ENCODE measurements at places on chromosomes 6 and 20.

DNA sequence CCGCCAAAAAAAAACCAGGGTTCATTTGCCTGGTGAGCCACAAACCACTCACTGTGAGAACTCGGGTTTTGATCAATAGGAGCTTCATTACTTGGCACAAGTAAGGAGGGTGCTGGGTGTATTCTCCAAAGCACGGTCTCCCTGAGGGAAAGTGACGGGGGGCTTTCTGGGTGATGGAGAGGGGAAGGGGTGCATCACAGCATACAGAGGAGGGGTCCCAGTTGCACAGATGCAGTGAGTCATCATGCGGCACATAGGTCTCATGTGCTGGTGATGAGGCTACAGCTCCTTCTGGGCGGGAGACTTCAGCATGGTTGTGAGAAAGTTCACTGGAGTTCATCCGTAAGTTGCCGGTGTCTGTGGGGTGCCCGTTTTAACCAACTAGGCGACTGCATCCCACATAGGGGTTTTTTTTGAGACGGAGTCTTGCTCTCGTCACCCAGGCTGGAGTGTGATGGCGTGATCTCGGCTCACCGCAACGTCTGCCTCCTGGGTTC is 36.2 kb downstream of the SUN5 start:
- DNase-seq = no peak

DNA sequence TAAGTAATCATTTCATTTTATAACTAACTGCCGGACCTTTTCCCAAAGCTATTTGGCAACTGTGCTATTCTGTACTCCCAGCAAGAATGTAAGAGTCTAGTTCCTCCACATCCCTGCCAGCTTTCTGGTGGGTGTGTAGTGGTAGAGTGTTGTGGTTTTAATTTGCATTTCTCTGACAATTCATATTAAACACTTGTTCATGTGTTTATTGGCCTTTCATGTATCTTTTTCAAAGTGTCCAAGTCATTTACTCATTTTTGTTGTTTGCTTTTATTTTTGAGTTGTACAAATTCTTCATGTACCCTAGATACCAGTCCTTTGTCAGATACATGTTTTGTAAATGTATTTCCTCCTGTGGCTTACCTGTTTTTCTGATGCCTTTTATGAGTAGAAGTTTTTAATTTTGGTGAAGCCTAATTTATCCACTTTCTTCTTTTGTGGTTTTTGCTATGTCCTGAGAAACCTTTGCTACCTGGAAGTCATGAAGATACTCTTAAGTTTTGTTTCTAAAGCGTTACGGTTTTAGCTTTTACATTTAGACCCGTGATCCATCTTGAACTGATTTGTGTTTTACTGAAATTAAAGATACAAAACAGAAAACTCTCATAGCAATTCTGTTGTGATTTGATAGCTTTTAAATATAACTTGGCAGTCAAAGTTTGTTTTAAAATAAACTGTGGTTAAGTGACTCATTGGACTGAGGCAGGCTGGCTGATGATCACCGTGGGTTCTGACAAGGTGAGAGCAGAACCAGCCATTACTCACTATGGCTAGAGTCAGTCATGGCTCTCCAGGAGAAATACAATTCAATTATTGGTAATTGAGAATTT is 8.0 kb downstream of the MYLIP start:
- peak; percentile 60 for DNase-seq

GRCh38 chr6:84078335-84078734 is 44.8 kb downstream of the MRAP2 start:
- no peak for DNase-seq

- DNase-seq = no peak
Measured at GRCh38 chr6:76682842-76683241, 610.4 kb upstream of the IMPG1 start.

GRCh38 chr20:13141546-13141945 is 79.5 kb upstream of the ISM1 start:
- no peak for DNase-seq

DNA sequence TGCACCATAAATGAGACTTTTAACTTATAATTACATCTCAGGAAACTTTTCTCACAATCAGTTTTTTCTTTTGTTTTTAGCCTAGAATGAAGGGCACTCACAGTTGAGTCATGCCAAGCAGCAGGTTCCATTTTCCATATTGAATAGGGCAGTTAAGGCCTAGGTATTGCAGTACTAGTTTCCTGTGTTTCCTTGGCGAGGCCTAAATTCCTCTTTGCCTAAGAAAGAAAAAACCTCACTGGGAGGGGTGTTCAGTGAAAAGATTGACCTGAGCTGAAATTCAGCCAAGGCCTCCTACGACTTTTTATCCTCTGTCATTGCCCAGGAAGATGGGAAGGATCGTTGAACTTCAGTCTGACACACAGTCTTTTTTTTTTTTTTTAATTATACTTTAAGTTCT is 85.5 kb downstream of the IMPG1 start:
- DNase-seq = no peak

DNA sequence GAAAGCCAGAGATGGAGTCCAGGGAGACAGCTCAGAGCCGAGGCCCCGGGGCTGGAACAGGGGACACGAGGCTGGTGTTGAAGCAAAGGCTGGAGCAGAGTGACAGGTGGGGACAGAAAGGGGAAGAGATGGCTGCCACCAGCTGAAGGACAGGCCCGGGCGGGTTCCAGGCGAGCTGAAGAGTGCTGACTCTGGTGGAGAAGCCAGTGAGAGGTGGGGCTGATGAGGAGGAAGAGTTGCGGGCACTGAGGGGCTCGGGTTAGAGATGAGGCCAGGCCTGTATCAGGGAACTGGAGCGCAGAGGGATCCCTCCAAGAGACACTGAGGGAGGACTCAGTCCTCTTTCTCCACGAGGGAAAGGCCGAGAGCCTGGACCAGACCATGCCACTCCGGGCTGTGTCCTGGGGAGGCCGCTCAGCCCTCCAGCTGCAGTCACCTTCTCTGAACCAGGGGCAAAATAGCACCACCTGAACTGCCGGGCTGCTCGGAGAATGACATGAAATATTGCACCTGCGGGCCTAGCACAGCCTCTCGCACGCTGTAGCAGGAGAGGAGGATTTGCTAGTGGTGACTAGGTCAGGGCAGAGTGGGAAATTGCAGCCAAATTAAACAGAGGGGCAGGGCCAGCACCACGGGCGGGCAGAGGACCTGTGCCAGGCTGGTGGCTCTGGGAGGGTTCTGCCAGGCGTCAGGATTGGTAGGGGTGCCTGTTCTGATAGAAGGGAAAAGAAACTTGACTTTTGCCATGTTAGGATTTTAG is 175.9 kb downstream of the ZDHHC14 start:
- DNase-seq = no peak

DNA sequence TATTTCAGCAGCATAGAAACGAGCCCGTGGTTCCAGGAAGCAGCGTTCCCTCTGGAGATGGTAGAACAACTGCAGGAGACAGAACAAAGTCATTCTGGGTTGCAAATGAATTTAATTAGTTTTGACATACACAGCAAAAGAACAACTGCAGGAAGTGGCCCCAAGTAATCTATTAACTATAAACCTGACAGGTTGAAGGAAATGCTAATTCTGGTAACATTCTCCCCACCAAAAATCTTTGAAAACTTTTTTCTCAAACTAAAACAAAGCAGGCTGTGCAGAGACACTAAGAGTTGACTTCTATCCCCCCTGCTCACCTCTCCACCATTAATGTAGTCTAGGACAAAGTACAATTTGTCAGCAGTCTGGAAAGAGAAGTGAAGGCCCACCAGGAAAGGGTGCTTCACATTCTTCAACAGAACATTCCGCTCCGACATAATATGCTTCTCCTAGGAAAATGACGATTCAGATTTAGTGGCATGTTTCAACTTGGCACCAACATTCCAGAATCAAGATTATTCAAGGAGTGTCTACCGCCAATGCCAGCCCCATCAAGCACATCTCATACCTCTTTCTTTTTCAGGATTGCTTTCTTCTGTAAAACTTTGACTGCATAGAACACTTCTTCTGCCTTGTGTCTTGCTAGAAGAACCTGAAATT is 120.4 kb upstream of the SLC2A12 start:
- no peak for DNase-seq

DNA sequence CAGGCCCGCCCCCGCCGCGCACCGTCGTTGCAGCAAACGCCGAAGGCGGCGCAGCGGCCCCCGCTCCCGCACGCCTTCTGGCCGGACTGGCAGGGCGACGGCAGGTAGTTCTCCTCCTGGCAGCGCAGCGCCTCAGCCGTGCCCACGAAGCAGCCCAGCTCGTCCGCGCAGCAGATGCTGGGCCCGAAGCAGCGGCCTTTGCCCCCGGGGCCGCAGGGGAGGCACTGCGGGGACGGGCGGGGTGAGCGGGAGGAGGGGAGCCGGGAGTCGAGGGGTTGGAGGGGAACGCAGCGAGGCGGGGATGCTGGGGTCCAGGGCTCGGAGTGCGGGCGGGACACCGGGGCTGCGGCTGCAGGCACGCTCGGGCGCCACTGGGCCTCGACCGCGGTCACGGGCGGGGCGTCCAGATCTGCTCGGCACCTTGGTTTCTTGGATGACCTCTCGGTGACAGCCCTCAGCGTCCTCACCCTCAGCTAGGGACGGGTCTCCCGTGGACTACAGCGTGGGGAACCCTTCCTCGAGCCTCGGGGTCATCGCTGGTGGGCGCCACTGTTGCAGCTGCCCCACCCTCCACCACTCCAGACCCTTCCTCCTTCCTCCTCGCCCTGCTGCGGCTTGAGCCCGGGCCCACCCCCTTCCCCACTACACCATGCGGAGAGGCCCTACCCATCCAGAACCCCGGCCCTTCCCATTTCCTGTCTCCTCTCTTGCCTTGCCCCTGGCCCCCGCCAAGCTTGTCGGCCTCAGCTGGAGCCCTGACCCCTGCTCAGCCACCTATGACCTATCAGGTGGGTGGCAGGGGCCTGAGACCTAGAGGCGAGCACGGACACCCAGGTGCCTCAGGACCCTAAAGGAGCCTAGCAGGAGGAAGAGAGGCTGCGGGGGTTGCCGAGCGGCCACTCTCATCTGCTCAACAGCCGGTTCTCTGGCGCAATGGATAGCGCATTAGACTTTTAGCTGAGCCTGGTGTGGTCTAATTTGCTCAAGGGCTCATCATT is 1.3 kb downstream of the AVP start:
- DNase-seq = no peak

DNA sequence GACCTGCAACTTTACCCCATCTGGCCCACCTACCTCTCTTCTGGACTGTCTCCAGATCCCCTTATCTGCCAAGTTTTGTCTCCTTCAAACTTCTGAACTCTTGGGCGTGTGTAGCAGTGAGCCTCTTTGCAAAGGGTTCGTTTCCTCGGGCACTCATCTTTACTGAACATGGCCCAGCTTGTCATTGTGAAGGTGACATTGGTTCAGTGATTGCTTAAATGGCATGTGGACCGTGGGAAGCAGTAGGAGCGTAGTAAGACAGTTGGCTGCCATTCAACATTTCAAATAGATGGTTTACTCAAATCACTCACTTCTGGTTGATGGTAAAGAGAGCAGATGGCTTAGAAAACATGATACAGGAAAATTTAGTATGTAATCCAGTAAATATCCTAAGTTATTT is 34.8 kb upstream of the KIF25 start:
- DNase-seq = no peak

DNA sequence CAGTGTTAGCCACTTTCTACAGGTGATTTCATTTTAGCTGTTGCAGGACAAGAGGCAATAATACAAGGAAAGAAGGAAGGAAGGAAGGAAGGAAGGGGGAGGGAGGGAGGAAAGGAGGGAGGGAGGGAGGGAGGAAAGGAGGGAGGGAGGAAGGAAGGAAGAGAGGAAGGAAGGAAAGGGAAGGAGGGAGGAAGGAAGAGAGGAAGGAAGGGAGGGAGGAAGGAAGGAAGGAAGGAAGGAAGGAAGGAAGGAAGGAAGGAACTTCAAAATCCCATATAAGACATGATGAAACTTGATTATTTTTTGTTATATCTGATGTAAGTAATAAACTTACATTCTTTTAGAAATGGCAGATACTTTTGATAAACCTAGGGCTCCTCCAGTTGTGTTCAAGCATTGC is 83.6 kb downstream of the TFAP2B start:
- no peak for DNase-seq

DNA sequence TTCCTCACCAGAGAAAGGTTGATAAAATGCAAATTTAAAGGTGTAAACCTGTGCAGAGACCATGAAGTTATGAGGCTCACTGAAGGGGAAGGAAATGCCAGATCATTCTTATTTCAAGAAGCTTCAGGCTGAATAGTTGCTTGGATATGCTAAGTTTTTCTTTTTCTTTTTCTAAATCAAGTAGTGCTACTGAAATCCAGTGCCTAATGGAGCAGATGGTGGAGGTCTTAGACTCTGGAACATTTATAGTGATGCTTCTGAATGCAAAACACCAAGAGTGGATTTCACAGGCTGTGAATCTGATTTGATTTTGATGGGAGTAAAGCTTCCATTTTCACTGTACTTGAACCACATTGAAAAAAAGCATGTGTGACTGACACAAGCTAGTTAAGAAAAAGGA is 151.2 kb upstream of the BEND3 start:
- DNase-seq = no peak

DNA sequence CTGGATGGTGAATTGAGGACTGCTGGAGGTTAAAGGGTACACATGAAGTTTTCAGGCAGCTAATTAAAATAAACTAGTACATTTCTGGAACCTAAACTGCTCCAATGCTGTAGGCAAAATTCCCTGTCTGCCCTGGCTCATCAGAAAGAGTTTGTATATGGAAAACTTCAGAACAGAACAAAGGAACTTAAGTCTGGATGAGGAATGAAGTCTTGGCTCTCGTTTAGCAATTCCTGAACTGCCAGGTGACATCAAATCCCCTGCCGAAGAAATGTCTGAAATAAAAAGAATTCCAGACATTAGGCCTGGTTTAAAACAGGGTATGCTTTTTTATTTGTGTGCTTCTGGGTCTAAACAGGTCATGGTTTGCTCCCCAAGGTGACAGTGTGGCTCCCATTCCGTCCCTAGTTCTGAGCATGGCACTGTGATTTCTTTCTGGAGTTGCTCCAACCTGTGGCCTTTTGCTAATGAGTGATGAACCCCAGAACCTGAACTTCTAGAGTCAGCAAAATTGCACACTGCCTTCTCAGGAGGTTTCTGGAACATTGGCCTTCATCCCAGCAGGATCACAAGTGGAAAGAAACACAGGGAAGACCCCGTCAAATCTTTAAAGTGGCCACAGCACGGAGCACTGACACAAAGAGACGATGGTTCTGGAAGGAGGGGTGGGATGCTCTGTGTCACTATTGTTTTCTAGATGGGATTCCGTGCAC is 129.4 kb upstream of the NAA20 start:
- no peak for DNase-seq

DNA sequence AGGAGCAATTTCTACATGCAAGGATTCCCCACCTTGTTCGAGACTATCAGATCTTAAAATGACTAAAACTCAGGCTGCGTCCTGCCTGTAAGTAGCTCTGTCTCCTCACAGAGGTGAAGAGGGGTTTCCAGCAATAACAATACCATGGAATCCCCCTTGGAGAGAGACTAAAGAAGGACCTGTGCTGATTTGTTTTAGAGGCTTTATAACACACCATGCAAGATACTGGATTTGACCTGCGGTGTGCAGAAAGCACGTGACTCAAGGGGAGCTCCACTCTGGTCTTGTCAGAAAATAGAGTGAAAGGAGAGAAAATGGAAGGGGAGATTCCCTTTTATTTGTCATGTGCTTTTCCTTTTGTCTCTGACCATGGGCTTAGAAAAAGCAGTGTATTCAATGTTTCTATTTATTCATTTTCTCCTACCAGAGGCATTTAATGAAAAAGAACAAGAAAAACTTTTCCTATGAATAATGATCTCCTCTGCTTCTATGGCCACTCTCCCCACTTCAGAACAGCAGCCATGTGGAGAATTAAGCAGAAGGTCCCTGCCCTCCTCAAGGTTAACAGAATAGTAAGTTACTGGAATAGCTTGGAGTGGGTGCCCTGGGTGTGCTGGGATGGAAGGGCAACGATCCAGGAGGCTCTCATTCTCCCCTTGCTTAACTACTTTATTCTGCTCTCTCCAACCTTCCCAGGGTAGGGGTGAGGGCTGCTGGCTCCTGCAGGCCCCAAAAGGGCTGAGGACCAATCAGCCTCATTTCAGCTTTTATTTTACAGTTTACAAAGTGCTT is 19.2 kb upstream of the MRPS10 start:
- DNase-seq = no peak

Measured in AG04450 (cell line).